Kidney glomerular epithelial cell (primary cell): ENCODE measurements at places on chromosomes 6 and 20.
A peak's percentile ranks its signal among the peaks of the same experiment; 100 is the strongest.

GRCh38 chr20:53769041-53769440 is 175.4 kb upstream of the ZNF217 start:
- DNase-seq: no peak

GRCh38 chr20:8153281-8153908 is 21.3 kb downstream of the PLCB1 start:
- DNase-seq: peak; percentile 17

DNA sequence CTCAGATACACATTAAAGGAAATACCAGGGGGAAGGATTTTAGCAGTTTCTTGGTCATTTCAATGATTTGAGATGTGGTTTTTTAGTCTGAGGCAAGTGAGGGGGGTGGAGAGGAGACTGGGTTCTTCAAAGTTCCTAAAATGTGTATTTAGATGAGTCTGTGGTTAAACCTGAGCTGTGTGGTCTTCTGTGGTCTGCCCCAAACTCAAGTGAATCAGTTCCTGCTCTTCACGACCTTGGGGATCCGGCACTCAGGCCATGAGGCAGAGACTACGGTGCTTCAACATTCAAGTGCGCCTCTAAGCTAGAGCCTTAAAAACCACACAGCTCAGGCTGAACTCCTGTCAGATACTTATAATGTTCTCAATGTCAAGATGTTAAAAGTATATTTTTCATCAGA is 406.7 kb downstream of the LMBRD1 start:
- no peak for DNase-seq

DNA sequence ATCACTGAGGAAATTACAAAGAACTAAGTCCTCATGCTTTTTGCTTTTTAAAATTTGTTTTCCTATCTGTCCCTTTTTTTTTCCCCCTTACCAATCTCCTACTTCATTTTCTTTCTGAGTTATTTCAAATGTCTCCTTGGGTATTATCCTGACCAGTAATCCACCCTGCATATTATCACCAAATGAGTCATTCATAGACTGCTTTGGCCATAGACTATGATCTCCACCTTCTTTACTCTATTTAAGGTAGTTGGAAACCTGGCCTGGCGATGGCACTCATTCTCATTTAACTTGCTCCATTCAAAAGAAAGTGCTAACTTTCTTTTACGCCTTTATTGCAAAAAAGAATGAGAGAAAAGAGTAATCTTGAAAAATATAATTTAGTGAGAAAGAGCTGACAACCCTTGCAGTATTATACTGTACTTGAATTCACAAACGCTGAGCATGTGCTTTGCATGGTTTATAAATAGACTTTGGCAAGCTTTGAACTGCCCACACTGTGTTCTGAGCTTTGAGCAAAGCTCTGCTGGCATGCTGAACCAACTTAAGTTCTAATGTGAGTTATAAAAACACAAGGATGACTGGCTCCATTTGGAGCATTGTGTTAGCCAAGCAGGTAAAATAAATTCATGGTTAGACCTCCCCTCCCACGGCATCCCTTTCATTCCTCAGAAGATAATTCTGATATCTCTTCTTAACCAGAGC is 198.9 kb downstream of the NKAIN2 start:
- DNase-seq: no peak

- DNase-seq: no peak
Measured at GRCh38 chr20:47019121-47019824, 124.6 kb downstream of the EYA2 start.

DNA sequence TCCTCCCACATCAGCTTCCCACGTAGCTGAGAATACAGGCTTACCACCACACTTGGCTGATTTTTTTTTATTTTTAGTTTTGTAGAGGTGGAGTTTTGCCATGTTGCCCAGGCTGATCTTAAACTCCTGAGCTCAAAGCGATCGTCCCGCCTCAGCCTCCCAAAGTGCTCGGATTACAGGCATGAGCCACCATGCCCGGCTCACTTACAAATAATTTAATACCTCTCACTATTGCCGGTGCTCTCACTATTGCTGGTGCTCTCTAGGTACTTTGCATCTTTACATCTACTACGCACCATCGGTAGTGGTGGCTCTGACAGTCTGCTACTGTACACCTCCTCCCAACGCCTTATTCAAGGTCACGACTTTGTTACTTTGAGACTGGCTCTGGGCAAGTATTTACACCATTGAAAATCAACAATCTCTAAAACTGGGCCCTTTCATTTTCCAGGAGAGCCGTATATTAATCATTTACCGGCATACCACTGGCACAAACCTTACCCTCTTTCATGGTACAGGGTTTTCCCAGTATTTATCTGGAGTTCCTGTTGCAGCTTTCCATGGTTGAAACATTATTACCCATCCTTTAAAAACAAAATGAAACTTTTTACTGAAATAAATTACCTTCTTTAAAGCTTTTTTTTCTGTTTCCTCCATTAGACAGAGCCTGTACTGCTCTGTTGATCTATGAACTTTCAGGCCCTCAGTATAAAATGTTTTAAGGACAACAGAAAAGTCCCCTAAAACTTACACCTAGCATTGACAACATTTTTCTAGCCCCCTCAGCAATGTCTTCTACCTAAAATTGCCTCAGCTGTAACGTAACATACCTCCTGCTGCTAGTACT is 259.6 kb upstream of the PLCB4 start:
- DNase-seq: peak; percentile 10

DNA sequence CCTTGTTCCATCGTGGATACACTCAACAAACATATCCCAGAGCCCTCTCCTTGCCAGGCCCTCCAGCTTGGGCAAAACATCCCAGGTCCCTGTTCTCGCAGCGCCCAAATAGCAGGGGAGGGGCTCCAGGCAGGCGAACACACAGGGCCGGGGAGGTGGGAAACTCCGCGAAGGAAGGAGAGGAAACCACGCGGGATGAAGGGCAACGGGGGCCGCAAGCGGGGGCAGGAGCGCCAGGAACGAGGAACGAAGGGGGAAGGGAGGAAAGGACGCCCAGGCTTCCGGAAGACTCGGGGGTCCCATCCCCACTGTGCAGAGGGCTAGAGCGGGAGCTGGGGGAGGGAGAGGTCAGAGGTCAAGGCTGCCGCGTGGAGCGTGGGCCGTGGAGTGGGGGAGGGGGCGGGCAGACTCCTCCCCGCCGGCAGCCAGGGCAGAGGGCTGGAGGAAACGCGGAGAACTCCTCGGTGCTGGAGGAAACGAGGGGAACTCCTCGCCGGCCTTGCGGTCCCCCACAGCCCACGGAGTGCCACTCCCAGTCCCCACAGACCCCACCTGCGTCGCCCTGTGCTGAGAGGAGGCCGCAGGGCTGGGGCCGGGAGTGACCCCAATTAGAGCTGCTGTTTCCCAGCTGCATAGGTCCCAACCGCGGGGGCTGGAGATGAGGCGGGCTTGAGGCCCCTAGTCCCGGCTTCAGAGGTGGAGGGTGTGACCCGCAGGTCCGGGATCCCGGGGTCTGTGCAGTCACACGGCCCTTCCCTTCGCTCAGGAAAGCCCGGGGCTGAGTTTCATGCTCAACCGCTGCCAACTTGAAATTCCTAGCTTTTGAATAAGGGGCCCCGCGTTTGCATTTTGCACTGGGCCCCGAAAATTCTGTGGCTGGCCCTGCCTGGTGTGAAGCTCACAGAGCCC is 1.2 kb upstream of the RBM38 start:
- no peak for DNase-seq
